ENCODE measurements at places on chromosomes 6 and 20.

DNA sequence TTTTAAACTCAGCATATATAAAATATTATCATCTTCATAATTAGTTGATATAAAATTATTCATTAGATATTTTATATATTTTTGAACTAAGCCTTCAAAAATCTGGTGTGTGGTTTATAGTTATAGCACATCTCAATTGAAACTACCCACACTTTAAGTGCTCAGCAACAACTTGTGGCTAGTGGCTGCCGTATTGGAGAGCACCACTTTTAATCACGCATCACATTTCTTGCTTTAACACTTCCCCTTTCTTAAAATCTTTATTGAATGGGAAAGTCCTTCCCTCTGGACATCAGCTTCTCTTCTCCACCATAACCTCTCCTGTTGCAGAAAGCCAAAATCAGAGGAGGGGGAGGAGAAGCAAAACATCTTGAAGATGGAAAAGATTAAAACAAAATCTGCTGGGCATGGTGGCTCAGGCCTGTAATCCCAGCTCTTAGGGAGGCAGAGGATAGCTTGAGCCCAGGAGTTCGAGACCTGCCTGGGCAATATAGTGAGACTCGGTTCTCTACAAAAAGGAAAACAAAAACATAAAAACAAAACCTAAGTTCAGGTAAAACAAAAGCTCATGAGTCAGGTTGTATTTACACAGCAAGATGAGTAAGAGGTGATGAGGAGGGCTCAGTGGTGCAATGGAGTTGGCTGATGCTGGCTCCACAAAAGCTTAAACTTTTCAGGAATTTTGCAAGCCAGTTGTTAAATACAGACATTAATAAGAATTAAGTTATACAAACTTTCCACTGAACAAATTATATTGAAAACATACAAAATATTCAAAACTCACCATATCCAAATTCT lies 237.0 kb upstream of the SUPT3H start:
- ATAC-seq, result no peak

GRCh38 chr6:130018744-130019325 lies 454 bp downstream of the L3MBTL3 start:
- peak; percentile 29 for ATAC-seq

- ATAC-seq, result no peak
Measured at GRCh38 chr20:55978550-55978949, 26.8 kb downstream of the CBLN4 start.

DNA sequence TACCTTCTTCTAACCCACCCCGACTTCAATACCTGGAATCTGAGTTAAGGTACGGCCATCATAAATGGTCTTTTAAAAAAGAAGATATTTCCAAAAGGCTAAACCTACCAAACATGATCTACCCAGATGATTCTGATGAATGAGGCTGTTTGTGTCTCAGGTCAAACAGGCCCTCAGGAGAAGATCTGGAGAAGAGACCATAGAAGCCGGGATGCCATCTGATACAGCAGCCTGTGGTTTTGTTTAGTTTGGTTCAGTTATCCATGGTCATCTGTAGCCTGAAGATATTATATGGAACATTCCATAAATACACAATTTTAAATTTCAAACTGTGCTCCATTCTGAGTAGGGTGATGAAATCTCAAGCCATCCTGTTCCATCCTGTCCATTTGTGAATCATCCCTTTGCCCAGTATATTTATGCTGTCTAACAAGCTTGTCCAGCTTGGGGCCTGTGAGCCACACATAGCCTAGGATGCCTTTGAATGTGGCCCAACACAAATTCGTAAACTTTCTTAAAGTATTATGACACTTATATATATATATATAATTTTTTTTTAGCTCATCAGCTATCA lies 4.0 kb upstream of the CAP2 start:
- ATAC-seq, result no peak

- no peak for ATAC-seq
Measured at GRCh38 chr6:21398741-21399325, 194.7 kb upstream of the SOX4 start.

GRCh38 chr6:84897988-84898594 lies 133.7 kb upstream of the TBX18 start:
- ATAC-seq, result no peak

DNA sequence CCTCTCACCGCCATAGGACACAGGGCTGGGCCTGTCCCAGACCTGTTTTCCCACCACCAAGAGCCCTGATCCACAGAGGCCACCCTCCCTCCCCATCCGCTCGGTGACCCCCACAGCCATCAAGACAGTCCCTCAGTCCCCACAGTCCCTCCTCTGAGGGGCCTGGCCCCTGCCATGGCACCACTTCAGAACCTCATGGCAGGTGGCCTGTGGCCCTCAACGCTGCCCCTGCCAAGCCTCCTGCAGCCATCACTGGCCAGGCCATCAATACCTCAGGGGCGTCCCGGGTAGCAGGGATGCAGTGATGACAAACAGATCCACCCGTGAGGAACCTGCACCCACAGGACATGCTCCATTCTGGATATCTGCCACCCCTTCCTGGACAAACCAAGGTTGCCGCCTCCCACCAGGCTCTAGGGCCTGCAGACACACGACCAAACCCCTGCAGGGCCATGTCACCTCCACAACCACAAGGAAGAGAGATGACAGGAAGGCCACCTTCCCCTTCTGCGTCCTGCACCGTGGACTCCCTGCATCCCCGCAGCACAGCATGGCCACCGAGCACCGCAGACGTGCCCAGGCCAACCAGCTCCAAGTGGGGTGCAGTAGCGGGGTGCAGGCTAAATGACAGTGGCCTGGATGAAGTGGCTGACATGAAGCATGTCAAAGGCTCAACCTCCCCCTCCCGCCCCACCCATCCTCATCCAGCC lies 14.0 kb downstream of the TAF4 start:
- ATAC-seq, result no peak

DNA sequence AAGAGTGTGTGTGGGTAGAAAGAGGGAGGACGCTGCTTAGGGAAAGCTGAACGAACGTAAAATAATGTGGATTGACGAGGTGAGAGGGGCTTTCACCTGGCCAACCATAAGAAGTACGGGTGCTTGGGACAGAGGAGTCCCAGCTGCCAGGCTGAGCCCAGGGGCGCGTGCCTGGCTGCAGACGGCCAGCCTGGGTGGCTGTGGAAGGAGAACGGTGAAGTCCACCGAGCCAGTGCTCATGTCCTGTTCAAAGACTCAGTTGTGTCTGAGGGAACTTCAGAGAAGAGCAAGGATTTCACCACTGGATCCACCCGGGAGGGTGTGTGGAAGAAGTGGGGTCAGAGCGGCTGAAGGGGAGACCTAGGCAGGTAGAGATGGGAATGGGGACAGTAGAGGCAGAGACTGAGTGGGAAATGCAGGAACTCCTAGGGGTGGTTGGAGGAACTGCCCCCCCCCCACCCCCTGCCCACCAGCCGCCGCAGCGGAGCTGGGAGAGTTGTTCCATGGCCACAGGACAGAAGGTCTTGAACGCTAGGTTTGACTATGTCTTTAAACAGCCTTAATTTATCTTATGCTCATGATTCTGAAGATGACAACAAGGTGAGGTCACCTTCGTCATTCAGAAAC lies 68.1 kb upstream of the TBXT start:
- ATAC-seq, result no peak

- peak; percentile 41 for ATAC-seq
Measured at GRCh38 chr6:116251568-116252384, 2.1 kb downstream of the TSPYL4 start.

DNA sequence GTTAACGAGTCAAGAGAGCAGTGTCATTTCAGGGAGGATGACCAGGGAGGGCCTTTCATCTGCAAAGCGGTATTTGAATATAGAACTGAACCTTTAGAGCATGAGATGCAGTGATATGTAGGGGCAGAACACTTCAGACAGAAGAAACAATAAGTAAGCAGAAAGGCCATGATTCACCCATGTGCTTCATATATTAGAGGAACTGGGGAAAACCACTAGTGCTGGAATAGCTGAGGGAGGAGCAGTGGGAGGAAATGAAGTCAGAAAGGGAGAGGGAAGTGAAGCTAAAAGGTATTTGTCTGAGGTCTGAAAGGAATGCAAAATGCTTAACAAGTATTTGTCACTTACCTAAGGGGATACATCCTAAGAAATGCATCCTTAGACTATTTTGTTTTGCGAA lies 391.2 kb downstream of the ADGRB3 start:
- ATAC-seq, result no peak

- ATAC-seq, result no peak
Measured at GRCh38 chr20:63701329-63702035, 5.0 kb downstream of the TNFRSF6B start.

GRCh38 chr20:63230800-63231268 lies 4.9 kb upstream of the BIRC7 start:
- peak; percentile 97 for ATAC-seq

DNA sequence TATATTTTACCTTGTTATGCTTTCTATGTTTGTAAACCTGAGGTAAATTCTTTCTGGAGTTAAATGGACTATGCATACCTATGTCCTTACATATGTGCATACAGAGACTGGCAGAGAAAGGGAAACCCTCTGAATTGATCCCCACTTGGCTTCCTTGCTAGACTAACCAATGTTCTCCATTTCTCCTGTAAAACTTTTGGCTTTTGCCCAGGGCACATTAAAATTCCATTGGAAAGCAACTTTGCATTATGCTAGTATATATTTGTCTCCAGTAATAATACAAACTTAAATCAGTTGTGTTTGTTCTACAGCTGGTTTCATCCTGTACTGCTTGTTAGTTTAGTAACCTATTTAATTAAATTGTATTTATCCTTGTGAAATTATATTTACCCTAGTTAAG lies 646.0 kb upstream of the MARCKS start:
- ATAC-seq, result no peak

GRCh38 chr6:45959534-45960145 lies 56.0 kb downstream of the CLIC5 start:
- no peak for ATAC-seq

GRCh38 chr6:42509256-42509655 lies 54.6 kb upstream of the UBR2 start:
- ATAC-seq, result no peak

GRCh38 chr6:31559958-31560696 lies 12.0 kb upstream of the LTA start:
- ATAC-seq, result peak; percentile 86

GRCh38 chr6:34536959-34537848 lies 18.9 kb downstream of the SPDEF start:
- ATAC-seq, result no peak

- ATAC-seq, result no peak
Measured at GRCh38 chr6:81749707-81750106, 2.8 kb downstream of the TENT5A start.

GRCh38 chr20:41334443-41335421 lies 5.9 kb upstream of the LPIN3 start:
- ATAC-seq, result no peak

- ATAC-seq, result no peak
Measured at GRCh38 chr6:166621114-166621540, 5.9 kb downstream of the RPS6KA2 start.

- ATAC-seq, result no peak
Measured at GRCh38 chr6:74113901-74114300, 417.9 kb downstream of the CD109 start.

DNA sequence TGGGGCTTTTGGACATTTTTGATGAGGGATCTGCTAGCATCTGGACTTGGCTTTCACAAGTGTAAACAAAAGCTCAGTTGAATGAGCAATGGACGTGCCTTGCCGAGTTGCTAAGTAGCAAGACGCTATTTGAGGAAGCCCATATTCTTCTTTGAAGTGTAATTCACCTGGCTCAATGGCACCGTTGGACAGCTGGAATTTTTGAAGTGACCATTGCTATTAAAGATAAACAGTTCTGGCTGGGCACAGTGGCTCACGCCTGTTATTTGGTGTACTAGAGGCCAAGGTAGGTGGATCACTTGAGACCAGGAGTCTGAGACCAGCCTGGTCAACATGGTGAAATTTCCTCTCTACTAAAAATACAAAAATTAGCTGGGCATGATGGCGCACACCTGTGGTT lies 88.8 kb upstream of the SOX4 start:
- ATAC-seq, result no peak

DNA sequence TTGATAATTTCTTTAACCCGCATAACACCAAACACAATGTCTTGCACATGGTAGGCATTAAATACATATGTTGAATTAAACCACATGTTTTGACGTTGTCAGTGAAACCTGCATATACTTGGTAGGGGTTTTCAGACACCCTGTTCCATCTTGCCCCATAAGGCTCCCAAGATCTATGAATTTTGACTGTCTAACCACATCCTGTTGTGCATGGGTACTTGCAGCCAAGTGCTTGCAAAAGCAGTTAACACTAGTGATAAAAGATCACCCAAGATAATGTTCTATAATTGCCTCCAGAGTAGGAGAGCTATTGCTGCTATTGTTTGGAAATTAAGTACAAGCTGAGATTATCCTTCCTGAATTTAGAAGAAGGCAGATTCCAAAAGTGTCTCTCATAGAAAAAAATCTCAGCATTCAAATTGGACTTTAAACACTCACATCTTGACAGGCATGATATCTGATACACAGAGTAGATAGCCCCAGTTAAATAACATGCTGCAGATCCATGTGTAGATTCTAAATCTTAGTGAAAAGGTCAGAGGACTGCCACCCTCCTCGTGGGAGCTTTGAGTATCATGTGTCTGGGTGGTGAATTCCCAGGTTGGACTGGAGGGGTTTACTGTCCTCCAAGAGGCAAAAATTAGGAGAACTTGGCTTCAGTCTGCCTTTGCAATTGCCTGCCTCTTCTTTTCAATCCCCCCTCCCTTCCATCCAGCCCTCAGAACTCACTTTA lies 25.8 kb upstream of the CCN6 start:
- ATAC-seq, result no peak

- no peak for ATAC-seq
Measured at GRCh38 chr6:11201015-11201414, 31.5 kb downstream of the NEDD9 start.

GRCh38 chr6:164870164-164870563 lies 439.2 kb downstream of the C6orf118 start:
- ATAC-seq, result no peak

GRCh38 chr6:99178168-99178567 lies 171.3 kb downstream of the FAXC start:
- ATAC-seq, result no peak

DNA sequence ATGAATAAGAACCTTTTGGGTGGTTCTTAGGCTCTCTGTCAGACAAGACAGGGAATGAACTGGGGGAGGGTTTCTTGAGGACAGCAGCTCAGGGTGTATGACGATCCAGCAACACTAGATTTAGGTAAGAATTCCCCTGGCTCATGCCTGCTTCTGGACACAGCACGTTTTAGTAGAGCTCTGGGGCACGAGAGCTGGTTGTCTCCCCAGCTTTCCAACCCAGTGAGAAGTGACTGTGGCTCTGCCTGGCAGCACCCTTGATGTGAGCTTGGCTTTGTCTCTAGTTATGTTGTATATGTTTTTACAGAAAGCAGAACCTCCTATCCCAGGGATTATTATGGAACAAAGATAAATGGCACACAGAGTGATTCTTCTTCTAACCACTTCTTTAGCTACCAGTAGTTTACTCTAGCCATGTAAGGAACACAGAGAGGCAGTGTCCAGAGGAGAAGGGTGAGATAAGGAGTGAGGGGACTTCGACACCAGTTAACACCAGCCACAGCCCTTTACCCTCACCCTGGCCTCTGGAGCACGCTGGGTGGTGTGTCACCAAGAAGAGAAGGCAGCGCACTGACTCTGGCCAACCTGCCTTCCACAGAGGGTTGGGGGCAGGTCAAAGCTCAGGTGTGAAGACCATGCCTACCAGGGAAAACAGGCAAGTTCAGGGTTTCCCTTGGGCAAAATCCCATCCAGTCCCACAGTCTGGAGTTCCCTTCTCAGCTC lies 3.9 kb downstream of the APOBEC2 start:
- ATAC-seq, result no peak

All from SK-N-SH treated with all-trans-retinoic acid at 6 μM for 48 hours (cell line).